ENCODE measurements at places on chromosomes 12 and 14.

DNA sequence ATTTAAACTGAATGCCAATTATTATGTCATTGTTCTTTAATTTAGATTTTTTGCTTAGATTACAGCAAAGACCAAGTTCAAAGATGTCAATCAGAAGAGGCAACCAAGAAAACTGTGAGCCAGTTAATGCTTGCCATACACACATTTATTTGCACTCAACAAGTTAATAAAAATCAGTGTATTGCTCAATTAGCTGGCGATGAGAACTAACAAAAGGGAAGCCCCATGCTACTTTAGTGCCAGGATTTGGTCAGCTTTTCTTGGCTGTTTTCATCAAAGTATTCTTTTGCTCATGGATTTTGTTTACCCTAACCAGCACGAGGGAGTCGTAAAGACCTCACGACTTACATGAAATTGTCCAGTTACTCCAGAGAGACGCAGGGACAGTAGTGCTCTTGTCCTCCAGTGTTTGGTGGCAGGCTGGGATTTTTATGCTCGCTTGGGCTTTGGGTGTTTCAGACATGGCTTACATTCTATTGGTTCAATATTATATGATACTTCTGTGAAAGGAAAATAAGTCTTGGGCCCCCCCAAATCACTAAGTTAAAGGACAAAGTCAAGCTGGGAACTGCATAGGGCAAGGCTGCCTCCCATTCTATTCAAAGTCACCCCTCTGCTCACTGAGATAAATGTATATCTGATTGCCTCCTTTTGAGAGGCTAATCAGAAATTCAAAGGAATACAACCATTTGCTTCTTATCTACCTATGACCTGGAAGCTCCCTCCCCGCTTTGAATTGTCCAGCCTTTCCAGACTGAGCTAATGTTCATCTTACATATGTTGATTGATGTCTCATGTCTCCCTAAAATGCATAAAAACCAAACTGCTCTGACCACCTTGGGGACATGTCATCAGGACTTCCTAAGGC, 7.4 kb upstream of the B4GALNT1 start:
- no peak for DNase-seq

- DNase-seq: no peak
Measured at GRCh38 chr14:93456356-93456755, 25.6 kb downstream of the UNC79 start.

DNA sequence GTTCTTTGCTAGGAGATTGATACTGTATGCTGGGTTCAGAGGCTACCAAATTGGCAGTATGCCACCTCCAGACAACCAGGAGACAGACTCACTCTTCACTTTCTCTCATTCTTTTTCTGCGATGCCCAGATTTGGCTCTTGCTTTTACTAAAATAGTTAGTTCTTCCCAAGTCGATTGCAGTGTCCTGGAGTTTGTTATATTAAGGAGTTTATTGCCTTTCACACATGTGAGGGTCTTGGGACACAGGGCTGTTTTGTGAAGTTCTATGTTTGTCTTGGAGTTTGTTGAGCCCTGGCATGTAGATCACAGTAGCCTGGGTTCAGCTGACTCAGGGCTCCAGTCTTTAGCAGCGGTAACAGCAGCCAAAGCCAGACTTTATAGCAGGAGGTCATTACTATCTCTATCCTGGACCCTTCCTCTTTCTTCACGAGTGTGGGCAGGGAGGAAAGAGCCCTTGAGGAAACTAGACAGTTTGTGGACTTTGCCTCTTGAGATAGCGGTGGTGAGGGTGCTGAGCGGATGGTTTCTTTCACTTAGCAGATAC, 1.6 kb downstream of the MLEC start:
- no peak for DNase-seq

DNA sequence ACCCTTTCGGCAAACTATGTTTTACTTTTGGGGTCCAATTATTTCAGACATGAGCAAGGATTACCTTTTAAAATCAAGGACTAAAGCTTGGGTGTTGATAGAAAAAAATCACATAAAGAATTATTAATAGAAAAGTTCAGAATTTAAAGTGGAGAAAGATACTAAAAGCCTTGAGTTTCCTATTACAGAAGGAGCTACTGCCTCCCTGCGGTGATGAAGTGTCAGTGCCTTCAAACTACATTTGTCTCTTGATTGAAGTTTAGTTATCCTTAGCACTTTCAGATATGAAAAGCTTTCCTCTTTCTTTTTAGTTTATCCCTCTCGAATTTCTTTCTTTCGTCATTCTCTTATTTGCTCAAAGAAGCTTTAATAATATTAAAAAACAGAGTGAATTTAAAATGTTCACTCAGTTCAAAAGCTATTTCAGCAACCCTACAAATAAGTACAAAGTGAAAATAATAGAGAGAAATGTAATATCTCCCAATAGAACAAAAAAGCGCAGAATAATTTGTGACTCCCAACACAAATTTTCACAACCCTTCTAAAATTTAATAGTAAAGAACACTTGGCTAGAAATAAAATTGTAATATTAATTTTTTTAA, 87.6 kb downstream of the SEC23A start:
- peak; percentile 7 for DNase-seq

- DNase-seq: no peak
Measured at GRCh38 chr14:66043921-66044320, 442.2 kb upstream of the CCDC196 start.

GRCh38 chr14:64771161-64771560, 66.9 kb downstream of the PLEKHG3 start:
- no peak for DNase-seq

DNA sequence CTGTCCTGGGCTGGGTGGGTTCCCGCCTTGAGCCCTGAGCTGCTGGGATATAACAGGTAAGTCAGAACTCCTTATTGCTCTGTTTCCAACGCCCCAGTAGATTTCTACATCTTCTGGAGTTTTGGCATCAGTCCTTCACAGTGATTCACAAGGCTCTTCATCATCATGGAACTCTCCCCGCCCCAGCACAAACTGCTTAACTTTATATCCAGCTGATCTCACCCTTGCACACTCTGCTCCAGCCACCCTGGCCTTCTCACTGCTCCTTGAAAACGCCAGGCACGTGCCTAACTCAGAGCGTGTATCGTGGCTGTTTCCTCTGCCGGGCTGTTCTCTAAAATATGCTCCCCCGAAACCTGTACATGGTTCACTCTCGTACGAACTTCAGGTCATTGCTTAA, 264.9 kb downstream of the NOVA1 start:
- DNase-seq: no peak

- DNase-seq: no peak
Measured at GRCh38 chr12:50205648-50206047, 38.5 kb upstream of the CERS5 start.

DNA sequence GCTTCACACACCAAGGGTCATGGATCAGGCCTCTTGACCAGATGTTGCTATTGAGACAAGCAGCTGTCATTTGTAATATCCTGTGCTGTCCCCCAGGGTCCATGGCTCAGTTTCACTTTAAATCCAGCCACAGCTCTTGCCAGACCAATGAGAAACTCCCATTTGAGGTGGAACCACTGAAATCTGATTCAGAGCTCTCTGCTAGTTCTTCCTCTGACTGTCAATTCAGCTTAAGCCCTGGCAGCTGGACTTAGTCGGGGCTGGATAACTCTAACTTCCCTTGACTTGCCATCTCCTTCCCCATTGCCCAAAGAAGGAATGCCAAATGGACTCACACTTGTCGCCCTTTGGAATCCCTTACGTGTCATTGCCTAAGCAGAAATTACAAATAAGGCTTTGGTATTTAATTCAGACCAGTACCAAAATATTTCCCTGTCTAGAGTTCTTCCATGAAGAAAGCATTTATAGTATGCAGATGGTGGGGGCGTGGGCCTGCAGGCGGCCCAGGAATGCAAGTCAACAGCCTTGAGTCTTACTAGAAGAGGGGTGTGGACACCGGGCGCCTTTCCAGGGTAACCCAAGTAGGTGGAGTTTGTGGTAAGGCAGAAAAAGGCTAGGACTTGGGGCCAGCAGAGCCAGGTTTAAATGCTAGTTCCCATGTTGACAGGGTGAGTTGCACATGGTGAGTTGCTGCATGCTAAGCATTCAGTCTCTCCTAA, 96.9 kb upstream of the TMPO start:
- DNase-seq: no peak

- no peak for DNase-seq
Measured at GRCh38 chr12:93704122-93704521, 26.9 kb downstream of the CRADD start.

GRCh38 chr14:61438497-61438859, 117.1 kb downstream of the PRKCH start:
- DNase-seq: no peak

DNA sequence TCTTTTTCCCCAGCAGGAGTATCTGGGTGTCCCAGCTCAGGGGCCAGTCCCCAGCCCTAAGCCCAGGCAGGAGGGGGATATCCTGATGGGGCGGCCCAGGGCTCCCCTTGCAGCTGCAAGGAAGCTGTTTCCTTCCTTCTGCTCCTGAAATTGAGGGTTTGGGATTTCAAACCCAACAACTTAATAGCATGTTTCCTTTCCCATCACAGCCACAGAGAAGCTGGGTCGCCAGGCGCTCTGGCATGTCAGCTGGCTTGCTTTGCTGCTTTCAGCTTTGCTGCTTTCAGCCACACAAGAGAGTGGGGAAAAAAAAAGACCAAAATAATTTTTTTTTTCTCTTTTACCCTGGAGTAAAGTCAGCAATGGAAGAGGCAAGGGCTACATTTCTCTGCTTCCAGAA, 30.0 kb downstream of the HVCN1 start:
- no peak for DNase-seq

All from bone marrow (tissue), 2 donors.